ENCODE measurements at places on chromosomes 4 and X.
A peak's percentile ranks its signal among the peaks of the same experiment; 100 is the strongest.

DNA sequence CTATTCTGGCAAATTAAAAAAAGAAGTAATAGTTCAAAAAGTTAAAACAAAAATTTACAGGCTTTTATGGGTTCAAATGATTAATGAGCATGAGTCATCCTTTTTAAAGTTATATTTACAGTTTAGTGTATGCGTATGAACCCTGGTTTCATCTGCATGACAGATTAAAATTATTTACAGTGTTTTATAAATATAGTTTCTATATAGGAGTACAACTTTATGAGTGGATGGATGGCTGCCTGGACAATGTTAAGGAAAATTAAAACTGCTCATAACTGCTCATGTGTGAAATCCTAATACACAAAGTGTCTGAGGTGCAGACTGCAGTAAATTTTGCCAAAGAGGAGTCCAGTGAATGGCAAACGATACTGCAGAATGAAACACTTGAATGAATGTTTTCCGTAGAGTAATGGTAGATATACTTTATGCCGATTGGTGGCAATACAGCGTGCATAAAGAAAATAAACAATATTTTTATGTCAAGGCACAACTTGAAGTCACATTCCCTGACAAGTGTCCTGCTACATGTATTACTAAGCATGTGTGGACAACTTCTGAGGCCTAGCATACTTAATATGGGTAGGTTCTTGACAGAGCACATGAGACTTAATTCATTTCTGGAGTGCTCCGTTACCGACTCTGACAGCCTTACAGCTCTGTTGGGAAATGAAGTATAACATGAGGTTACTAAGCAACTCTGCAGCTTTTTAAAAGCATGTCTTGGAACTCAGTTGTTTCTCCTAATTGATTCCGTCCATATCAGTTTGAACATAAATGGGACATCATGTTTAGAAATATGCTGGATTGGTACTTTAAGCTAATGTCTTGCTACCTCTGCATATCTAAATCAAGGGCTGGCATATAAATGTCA lies 985.6 kb upstream of the PCDH7 start:
- no peak for DNase-seq

DNA sequence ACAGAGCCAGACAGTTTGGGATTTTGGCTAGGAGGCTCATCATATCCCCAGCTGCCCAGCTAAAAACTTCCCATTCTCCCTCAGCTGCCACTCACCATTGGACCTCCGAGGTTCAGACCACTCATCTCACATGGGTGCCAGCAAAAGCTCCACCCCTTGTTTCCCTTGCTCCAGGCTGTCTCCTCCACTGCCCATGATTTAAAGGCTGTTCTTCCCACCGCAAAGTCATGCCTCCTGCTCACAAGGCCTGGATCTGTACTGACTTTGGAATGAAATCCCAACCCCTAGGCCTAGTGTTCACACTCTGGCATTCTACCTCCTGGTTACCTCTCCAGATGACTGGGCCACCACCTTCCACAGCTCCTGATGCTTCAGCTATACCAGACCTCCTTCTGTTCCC lies 142.2 kb upstream of the EOLA2 start:
- no peak for DNase-seq

GRCh38 chrX:153547195-153547594 lies 29.8 kb downstream of the ATP2B3 start:
- DNase-seq = no peak

- DNase-seq = no peak
Observed at GRCh38 chr4:150573534-150573933, 8.4 kb upstream of the MAB21L2 start.

GRCh38 chr4:189787216-189788031 lies 153.2 kb upstream of the FRG1 start:
- no peak for DNase-seq

GRCh38 chr4:73821325-73821724 lies 15.2 kb upstream of the CXCL6 start:
- DNase-seq = no peak

DNA sequence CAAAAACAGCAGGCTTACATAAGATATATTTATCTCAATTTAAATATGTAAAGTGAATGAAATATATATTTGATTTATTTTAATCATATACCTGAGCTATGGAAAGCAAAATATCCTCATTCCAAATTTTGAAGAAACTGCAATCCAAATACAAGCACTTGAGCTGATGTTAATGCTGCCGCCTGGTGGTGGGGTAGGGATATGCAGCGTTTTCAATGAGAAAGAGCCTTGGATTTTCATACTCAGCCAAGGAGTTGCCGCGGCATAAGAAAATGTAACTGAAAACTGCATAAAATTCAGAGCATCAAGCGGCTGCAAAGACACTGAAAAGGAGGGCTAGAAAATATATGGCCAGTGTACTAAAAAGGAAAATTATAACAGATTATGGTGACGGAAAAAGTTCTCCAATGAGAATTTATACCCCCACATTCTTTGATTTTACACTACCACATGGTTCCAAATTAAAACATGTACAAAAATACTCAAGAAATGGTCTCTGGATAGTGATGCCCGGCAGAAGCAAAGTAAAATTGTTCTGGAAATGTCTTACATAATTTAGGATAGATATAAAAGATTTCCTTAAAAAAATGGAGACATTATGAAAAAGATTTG lies 660.3 kb upstream of the PITX2 start:
- DNase-seq = peak; percentile 1

GRCh38 chrX:150966742-150967141 lies 16.4 kb upstream of the HMGB3 start:
- DNase-seq = no peak

- DNase-seq = no peak
Observed at GRCh38 chr4:10619855-10620254, 64.7 kb downstream of the CLNK start.

DNA sequence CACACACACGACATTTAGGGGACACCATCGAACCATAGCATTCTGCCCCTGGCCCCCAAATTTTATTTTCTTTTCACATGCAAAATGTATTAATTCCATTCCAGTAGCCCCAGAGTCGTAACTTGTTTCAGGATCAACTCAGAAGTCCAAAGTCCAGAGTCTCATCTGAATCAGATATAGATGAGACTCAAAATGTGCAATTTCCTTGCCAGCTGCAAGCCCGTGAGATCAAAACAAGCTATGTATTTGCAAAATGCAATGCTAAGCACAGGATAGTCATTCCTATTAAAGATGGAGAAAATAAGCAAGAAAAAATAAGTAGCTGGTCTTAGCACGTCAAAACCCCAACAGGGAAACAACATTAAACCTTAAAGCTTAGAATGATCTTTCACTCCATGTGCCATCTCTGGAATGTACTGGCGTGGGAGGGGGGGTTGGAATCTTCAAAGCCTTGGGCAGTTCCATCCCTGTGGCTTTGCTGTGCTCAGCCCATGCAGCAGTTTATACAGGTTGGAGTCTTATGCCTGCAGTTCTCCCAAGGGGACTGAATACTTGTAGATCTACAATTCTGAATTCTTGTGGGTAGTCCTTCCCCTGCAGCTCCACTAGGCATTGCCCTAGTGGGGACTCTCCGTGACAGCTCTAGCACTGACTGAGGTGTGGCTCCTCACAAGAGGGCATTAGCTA lies 47.7 kb upstream of the SYTL5 start:
- peak; percentile 4 for DNase-seq

DNA sequence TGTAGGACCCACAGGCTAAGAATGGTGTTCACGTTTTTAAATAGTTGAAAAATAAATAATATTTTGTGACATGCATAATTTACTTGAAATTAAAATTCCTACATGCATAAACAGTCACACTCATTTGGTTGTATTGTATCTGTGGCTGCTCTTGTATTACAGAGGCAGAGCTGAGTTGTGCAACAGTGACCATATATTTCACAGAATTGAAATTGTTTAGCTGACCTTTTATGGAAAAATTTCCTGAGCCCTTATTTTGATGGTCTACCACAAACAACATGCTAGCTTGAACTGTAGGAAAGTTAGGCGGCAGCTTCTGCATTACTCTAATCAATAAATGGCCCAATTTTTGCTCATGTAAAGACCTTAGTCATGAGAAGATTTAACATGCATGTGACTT lies 633.4 kb upstream of the AADAT start:
- no peak for DNase-seq

- no peak for DNase-seq
Observed at GRCh38 chrX:19642241-19643109, 127.2 kb upstream of the MAP3K15 start.

- no peak for DNase-seq
Observed at GRCh38 chr4:106708464-106708816, 327.7 kb downstream of the DKK2 start.

DNA sequence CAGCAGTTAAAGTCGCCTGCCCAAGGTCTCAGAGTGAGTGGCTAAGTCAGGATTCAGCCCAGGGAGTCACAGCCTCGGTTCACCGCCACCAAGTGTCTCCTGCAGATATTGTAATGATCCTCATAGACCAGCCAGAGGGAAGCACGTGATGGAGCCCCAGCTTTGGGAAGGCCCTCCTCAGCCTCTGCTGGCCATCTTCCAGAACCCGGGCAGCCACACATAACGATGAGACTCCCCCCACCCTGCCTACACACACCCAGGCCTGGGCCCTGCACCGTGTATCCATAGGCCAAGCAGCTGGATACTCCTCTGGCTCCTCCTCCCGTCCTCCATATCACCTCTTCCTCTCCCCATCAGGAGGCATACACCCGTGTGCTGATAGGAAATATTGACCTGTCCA lies 19.6 kb upstream of the SASH3 start:
- DNase-seq = no peak

DNA sequence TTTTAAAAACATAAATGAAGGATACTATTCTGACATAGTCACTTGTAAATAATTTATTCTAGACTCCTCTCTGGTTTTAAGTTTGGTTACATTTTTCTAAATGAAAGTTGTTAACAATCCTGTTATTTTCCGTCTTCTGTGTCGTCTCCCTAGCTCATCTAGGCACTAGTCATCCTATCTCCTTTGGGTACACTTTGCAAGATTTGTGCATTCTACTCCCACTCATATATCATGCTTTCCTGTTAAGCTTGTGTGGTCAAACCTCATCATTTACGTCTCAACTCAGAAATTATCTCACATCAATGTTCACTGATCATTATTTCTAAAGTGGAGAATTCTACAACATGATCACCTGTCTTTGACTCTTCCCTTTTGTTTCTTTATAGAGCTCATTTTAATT lies 658.7 kb downstream of the TLL1 start:
- DNase-seq = no peak

- DNase-seq = no peak
Observed at GRCh38 chr4:114343015-114343414, 255.6 kb upstream of the UGT8 start.

DNA sequence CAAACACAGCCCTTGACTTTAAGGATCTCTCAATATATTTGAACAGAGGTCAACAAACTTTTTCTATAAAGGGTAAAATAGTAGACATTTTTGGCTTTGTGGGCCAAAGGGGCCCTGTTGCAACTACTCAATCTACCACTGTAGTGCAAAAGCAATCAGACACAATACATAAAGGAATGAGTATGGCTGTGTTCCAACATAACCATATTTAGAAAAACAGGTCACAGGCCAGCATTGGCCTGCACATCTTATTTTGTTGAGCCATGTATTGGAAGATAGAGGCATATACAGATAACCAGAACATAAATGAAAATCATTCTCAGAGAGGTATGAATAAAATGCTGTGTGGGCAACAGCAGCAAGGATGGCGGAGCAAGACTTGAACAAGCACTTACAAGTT lies 49.8 kb downstream of the MID1 start:
- no peak for DNase-seq

GRCh38 chrX:15761564-15762191 lies 23.6 kb downstream of the CA5B start:
- peak; percentile 1 for DNase-seq

DNA sequence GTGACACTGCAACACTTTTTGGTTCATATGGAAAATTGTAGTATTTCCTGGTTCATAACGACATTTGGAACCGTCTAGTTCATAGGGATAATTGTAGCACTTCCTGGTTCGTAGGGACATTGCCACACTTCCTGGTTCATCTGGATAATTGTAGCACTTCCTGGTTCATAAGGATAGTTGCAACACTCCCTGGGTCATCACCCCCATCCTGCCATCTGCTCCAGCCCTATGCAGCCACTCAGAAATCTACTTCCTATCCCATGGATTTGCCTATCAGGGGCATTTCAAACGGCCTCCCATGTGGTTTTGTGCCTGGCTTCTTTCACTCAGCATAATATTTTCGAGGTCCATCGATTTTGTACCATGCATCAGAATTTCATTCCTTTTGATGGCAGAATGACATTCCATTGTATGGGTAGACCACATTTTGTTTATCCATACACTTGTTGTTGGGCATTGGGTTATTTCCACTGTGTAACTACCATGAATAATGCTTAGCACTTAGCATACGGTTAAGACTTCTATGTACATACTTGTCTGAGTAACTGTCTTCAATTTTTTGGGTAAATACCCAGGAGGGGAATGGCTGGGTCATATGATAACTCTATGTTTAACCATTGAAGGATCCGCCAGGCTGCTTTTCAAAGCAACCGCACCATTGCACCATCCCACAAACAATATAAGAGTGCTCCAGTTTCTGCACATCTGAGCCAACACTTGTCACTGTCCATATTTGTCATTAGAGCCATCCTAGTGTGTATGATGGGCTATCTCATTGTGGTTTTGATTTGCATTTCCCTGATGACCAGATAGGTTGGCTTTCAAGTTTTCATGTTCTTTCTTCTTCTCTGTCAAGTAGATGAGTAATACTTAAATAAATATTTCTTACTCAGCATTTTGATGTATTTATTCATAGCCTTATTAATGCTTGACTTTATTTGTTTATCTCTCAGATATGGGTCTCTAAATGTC lies 58.3 kb upstream of the CD99 start:
- no peak for DNase-seq

GRCh38 chrX:31058284-31058683 lies 13.6 kb downstream of the FTHL17 start:
- no peak for DNase-seq

- DNase-seq = no peak
Observed at GRCh38 chrX:106599411-106599810, 12.4 kb upstream of the RADX start.

DNA sequence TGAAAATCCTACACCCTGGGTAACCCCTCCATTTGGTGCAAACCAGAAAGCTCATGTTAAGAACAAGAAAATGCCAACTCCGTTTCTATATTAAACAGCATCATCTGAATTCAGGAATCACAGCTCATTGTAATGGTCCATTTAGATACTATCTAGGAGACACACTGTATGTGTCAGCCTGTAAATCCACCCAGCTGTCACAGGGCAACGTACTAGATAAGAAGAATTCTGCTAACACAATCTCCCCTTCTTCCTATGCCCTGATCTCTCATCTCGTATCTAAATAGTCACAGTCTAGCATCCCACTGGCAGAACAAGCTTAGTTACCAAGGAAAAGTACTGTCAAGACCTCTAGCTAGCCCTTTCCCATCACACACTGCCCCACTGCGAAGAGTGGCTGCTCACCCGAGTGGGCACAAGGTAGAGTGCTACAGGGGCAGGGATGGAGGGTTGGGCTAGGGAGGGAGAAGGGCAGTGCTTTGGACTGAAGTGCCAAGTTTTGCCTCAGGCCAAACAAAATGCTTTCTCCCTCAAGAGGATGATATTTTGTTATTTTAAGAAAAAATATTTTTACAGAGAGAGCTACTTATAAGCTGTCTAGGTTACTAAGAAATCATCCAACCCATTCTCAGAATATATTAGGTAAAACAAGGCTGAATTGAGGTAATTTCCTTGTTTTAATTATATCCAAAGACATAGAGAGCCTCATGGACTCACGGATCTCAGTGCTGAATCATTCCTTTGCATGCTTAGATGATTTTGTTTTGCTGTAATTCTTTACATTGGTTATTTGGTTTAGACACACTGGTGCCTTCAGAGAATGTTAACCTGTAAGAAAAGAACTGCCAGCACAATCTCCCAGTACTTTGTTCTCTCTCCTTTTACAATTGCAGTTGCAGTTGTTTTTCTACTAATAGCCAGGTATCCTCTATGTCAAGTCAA lies 196.6 kb downstream of the PRDM5 start:
- no peak for DNase-seq

- DNase-seq = no peak
Observed at GRCh38 chrX:1609762-1610161, 5.1 kb upstream of the ASMT start.

All from amniotic stem cell (primary cell).